ENCODE measurements at places on chromosomes 2 and 18.

DNA sequence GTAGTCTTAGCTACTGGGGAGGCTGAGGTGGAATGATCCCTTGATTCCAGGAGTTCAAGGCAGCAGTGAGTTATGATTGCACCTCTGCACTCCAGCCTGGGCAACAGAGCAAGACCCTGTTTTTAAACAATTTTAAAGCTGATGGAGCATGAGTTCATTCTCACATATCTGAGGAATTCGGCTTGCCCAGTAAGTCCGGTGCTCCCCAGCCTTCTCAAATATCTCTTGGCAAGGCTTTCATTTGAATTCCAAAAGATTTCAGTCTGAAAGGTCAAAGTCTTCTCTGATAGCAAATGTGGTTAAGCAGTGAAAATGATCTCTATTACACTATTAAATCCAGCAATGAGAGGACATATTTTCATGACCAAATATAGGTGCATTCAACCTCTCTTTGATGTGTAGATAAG lies 27.9 kb downstream of the PIEZO2 start:
- DNase-seq, result peak; percentile 28

DNA sequence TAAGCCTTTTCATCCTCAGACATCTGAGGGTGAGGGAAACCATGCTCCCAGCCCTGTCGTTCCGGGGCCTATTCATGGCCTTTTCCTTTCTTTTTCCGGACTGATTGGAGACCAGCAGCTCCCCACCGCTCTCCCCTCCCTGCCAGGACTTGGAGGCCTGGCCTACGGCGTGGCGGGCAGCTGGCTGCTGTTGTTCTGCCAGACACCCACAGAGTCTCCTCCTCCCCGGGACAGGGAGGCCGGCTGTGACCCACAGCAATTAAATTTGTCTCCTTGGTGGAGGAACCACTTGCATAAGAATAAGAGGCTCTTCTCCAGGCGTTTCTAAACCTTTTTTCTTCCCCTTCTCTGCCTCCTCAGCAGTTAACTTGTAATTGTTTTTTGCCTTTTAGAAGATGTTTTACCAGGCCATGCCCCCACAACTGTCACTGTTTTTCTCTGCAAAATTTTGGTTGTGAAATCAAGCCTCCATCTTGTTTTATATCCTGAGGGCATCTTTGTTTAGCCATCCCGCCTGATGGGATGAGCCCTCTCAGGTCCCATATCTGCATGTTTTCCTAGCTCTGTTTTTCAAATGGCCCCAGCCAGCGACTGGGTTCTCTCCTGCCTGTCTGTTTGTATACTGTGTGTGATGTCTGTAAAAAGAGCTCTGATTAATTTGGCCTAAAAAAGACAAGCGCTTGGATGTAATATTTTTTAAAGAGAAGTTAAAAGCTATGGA lies 1060.0 kb upstream of the DDX18 start:
- DNase-seq, result no peak

GRCh38 chr2:149235816-149236375 lies 94.5 kb upstream of the LYPD6 start:
- no peak for DNase-seq

GRCh38 chr18:25250474-25250851 lies 101.5 kb downstream of the ZNF521 start:
- DNase-seq, result no peak

GRCh38 chr2:197875763-197876162 lies 71.4 kb downstream of the PLCL1 start:
- DNase-seq, result no peak

DNA sequence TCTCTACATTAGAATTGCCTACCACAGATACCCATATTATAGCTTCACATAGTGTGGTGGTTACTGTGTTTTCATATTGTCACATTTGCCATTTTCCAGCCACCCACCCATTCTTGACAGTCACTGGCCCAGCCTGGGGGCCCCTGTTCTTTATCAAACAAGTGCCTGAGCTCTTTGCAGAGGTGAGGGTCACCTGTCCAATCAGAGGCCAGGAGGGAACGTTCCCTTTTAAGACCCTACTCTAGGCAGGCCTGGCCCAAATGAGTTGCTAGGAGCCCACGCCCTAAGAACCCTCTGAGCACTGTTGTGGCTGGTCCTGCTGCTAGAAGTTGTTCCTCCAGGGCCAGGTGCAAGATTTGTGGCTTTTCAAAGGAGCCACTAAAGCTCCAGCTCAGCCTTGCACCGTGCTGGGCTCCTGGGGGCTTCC lies 5.2 kb downstream of the IL37 start:
- no peak for DNase-seq

All from fibroblast of skin of abdomen (primary cell).